NCI-H1417 treated with DMSO at 0.1 percent for 48 hours (cell line): ENCODE measurements at places on chromosomes 1 and 21.

DNA sequence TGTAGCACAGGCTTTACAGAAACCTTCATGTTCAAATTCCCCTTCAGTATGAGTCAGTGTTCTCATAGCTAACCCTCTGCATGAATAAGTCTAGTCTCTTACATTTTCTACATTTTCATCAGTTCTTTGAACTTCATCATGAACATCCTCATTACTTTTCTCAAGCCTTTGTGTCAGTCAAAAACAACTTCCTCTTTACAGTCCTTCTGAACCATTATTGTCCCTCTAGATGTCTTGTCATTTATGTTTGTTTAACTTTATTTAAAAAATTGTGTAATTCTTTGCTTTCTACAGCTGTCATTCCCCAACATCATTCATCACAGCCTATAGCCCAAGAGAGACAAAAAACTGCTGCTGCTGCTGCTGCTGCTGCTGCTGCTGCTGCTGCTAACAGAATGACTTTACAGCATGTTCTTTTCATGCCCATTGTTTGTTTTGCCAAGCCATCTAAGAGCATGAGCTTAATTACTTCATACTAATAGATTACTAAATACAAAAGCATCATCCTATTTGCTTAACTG, 133.1 kb downstream of the LRRC40 start:
- DNase-seq, result no peak

GRCh38 chr1:31535561-31535960, 40.8 kb upstream of the TINAGL1 start:
- no peak for DNase-seq

DNA sequence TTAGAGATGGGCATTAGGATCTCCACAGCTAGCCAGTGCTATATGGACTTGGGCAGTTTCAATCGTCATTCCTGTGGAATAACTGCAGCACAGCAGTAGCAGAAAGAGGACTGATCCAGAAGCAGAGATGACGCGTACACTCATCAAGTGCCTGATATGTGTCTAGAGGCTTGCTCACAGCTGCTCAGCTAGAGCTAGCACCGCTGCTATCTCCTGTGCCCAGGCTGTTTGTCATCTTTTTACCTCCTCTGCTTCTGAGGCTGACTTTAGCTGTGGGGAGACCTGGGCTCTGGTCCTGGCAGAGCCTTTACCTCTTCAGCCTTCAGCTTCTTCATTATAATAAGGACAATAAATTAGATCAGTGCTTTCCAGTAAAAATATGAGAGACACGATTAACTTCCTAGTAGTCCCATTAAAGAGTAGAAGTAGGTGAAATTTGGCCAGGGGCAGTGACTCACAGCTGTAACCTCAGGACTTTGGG, 5.3 kb downstream of the TENT5C start:
- DNase-seq, result no peak

- no peak for DNase-seq
These were observed 41.5 kb downstream of the C4BPA start for GRCh38 chr1:207145401-207146058.

- DNase-seq, result no peak
These were observed 79.9 kb downstream of the MORN1 start for GRCh38 chr1:2311184-2312032.

- DNase-seq, result no peak
These were observed 31.5 kb downstream of the IGFN1 start for GRCh38 chr1:201222125-201222524.

GRCh38 chr1:228807904-228808605, 72.8 kb downstream of the RHOU start:
- DNase-seq, result no peak

DNA sequence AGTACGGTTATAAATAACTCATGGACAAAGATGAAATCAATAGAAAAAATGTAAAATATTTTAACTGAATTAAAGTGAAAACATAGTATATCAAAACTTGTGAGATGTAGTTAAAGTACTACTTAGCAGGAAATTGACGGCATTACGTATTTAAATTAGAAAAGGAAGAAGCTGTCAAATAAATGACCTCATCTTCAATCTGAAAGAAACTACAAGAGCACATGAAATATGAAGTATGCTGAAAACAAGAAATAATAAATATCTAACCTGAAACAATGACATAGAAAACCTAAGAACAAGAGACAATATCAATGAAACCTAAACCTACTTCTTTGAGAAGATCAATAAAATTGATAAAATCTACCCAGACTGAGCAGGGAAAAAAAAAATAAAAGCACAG, 122.2 kb upstream of the PDE4B start:
- no peak for DNase-seq
